ENCODE measurements at places on chromosomes 13 and 19.

GRCh38 chr13:46170687-46171086 lies 11.3 kb downstream of the LCP1 start:
- no peak for DNase-seq

DNA sequence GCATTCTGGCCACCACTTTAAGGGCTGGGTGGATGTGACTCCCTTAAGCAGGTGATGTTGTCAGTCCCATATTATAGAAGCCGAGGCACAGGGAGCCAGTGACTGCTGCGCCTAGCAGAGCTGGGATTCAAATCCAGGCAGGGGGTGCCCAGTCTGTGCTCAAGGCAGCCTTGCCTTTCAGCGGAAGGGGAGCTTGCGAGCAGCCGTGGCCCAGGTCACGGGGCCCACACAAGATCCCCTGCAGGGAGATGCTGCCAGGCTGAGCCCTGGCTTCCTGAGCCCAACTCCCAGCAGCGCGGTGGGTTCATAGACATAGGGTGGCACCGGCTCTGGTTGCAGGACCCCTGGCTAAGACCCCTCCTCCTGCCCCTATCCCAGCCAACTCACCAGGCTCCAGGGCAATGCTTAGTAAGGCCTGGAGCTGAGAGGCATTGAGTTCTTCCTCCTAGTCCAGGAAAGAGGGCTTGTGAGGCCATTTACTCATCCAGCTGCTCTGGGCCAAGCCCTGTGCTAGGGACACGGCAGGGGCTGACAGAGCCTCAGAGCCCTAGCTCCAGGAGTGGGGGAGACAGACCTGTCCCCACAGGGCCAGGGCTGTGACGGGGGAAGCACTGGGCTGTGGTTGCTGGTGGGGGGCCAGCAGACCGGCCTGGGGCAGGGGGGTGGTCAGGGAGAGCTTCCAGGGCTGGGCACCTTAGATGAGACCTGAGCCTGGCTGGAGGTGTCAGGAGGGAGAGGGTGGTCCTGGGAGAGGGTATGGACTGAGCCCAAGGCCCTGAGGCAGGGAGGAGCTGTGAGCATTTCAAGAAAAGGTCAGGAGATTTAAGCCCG lies 9.6 kb downstream of the CAPN12 start:
- DNase-seq: peak; percentile 35

DNA sequence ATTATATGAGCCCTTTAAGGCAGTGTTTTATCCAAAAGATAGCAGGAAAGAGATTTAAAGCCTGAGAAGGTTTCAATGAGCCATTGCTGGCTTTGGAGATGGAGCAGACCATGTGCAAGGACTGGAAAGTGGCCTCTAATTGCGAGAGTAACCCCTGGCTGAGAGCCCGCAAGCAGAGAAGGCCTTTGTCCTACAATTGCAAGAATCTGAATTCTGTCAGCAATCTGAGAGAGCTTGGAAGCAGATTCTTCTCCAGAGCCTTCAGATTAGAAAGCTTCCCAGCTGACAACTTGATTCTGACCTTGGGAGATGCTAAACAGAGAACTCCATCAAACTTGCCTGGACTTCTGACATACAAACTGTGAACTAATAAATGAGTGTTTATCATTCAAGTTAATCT lies 528.7 kb upstream of the KLF12 start:
- no peak for DNase-seq

- DNase-seq: no peak
Measured at GRCh38 chr19:32022044-32022640, 323.3 kb upstream of the ZNF507 start.
